ENCODE measurements at places on chromosomes 6 and 20. TPM values are rescaled to one million over a fixed set of nuclear protein-coding genes. Genes with fewer than 3 reads are reported as not detected.

GRCh38 chr6:14540276-14540675 is 422.7 kb downstream of the CD83 start:
- no peak overlapping the region for H3K27ac ChIP-seq
- DNase-seq = no peak
- no peaks in the 10 kb centered on the region for H3K36me3 ChIP-seq
- H3K4me3 ChIP-seq = no peak overlapping the region

DNA sequence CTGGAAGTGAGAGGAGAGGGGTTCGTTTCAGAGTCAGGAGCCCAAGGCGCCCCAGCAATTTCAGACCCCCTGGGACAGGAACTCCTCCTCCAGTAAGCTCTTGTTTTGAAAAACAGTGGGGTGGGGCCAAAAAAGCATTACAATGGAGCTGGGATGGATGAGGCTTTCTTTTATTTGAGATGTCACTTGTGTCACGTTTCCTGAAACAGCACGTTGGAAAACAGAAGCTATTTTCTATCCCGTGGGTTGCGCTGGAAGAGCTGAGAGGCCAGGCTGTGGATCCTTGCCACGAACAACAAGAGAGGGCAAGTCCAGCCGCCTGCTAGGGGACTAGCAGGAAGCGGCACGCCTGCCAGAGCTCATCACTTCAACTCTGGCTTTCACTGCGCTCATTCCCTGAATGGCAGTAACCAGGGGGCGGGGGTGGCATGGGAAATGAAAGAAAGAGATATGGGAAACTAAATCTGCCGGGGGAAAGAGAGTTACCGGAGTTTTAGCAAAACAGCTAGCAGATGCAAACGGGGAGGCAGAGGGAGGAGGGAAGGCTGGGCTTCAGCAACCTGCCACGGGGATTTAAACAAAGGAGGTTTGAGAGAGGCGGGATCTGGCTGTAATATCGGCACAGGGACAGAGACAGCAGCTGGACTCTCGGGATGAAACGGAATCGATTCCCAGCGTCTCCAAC is 34.6 kb downstream of the GCNT2 start:
- H3K4me1 ChIP-seq = no peaks in the 10 kb centered on the region
- H3K4me3 ChIP-seq = no peak overlapping the region
- H3K36me3 ChIP-seq = no peaks in the 10 kb centered on the region
- no peak for DNase-seq
- H3K27ac ChIP-seq = no peak overlapping the region
- peaks cover 3% of the 10 kb centered on the region for H3K27me3 ChIP-seq

GRCh38 chr6:148177589-148178233 is 164.9 kb upstream of the SASH1 start:
- H3K36me3 ChIP-seq = no peaks in the 10 kb centered on the region
- H3K4me3 ChIP-seq = no peak overlapping the region
- H3K27ac ChIP-seq = no peak overlapping the region
- no peaks in the 10 kb centered on the region for H3K27me3 ChIP-seq

ADGRF4 gene
- not detected for polyA plus RNA-seq

- no peak overlapping the region for H3K27ac ChIP-seq
- H3K4me1 ChIP-seq = no peaks in the 10 kb centered on the region
- no peaks in the 10 kb centered on the region for H3K27me3 ChIP-seq
- DNase-seq = no peak
- no peak overlapping the region for H3K4me3 ChIP-seq
Measured at GRCh38 chr20:53804920-53805894, 211.6 kb upstream of the ZNF217 start.

CLDN20 gene
- not detected for polyA plus RNA-seq

DNA sequence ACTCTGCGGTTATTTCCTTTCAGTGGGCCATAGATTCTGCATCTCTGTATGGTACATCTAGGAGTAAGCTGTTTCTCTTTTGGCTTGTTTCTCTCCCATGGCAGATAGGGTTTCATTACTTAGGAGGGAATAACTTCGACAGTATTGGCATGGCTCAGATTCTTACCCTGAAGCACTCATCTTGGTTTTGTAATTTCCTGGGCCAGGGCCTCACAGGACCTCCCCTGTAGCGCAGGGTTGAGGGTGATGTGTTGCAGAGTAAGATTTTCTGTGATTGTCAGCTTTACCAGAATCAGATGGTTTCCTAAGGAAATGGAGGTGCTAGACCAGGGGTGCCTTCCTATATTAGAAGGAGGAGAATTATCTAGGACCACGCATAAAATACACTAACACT is 78.3 kb downstream of the STXBP5 start:
- H3K4me1 ChIP-seq = peaks cover 18% of the 10 kb centered on the region
- H3K36me3 ChIP-seq = peaks cover 19% of the 10 kb centered on the region
- no peak overlapping the region for H3K27ac ChIP-seq
- H3K27me3 ChIP-seq = no peaks in the 10 kb centered on the region
- H3K4me3 ChIP-seq = no peak overlapping the region

MAFB gene
- 0.09 TPM for polyA plus RNA-seq

DNA sequence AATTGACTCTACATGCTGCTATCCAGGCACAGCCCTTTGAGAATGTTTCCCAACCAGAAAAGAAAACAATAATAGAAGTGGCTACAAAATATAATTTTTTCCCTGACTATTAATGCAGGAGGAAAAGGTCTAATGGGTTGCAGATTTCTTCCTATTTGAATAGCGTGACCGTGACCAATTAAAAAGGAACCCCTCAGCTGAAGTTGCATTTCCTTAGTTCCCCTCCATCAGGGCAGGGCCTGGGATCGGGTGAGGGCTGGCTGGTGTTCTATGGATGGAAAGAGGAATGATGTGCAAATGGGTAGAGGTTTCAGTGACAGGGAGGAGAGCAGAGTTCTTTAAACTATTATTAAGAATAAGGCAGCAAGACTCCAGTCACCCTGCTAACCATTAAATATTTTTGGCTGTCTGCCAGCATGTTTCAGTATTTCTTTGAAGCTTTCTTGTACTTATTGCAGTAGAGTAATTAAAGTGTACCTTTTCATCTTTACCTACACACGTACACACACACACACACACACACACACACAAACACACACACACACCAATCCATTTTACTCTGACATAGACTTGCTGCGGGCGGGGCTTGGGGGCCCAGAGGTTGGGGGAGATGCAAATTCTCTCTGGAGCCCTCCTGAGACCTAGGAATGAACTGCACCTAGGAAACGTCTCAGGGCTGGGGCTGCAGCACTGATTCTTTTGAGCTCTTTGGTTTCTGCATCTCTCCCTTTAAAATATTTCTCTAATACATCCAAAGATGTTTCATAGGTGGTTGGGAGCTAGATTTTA is 154.8 kb upstream of the SLC35B3 start:
- H3K27me3 ChIP-seq = no peaks in the 10 kb centered on the region
- H3K4me3 ChIP-seq = no peak overlapping the region
- H3K36me3 ChIP-seq = no peaks in the 10 kb centered on the region
- H3K27ac ChIP-seq = no peak overlapping the region
- H3K4me1 ChIP-seq = no peaks in the 10 kb centered on the region

DNA sequence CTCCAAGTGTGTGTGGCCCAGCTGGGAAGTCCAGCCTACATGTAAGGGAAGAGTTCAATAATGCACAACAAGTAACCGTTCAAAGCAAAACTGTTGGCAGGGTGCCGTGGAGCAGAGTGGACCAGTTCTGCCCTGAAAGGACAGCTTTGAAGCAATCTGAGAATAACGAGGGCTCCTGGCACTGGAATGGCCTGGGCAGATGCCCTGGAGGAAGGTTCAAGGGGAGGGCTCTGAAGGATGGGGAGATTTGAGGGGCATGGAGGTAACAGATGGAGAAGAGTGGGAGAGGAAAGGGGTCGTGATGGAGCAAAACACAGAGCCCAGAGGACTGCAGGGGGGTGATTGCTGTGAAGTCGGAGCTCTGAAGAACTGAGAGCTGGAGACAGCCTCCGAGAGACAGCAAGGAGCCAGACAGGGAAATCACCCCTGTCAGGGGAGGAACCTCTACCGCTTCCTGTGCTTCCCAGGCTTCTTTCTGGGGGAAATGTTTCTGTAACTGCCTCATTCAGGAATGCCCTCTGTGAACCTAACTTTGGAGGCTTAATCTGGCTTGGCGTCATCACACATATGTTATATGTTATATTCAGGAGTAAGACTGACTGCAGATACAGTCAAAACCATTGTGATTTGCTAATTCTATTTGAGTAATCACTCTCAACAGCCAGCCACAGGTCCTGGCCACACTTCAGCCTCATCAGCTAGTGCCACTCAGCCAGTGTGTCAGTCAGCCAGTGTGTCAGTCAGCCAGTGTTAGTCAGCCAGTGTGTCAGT is 41.2 kb downstream of the ZC3H12D start:
- no peaks in the 10 kb centered on the region for H3K4me1 ChIP-seq
- no peak overlapping the region for H3K4me3 ChIP-seq
- no peak overlapping the region for H3K27ac ChIP-seq

DNA sequence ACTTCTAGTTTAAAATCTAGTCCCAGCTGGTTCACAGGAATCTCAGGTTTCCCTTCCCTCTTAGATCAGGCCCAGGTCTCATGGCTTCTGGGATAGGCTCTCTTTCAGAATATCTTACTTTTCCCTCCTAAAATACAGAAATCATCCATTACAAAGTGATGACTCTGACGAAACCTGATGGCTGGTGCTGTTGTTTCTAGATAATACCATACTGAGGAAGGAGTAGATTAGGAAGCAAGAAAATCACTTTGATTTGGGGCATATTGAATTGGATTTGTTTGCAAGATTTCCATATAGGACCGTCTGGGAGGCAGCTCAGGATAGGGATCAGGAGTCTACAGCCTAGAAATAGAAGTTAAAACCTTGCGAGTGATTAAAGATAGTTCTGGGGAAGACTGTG is 3.6 kb downstream of the ZKSCAN3 start:
- no peak overlapping the region for H3K27ac ChIP-seq
- H3K4me1 ChIP-seq = peaks cover 54% of the 10 kb centered on the region
- peaks cover 3% of the 10 kb centered on the region for H3K27me3 ChIP-seq
- H3K36me3 ChIP-seq = peaks cover 3% of the 10 kb centered on the region
- no peak for DNase-seq
- H3K4me3 ChIP-seq = no peak overlapping the region
